Kidney epithelial cell (primary cell): ENCODE measurements at places on chromosomes 5 and 9. TPM values are rescaled to one million over a fixed set of nuclear protein-coding genes. Genes with fewer than 3 reads are reported as not detected.

CCDC171 gene
- total RNA-seq: 3.3 and 5.0 TPM in 2 replicates

- DNase-seq: no peak
Observed at GRCh38 chr9:105244734-105245028, 230 bp downstream of the SLC44A1 start.

GRCh38 chr5:78806544-78806943 is 158.0 kb upstream of the LHFPL2 start:
- DNase-seq: no peak

DNA sequence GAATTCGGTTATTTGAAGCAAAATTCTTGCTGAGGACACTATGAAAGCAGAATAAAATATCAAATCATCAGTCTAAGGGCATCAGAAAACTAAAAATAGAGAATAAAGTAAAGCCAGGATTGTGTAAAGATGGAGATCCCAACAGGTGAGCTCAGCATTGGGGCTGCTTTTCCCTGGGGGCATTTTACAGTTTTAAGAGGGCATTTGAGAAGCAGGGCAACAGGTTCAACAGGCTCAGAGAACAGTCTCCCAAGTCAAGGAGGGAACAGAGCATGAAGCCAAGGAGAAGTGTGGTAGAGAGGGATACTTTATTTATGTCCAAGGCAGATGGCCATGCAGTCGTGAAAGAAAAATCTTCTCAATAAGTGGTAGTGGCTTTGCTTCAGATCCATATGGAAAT is 145.4 kb downstream of the SYK start:
- DNase-seq: no peak

GRCh38 chr5:171861381-171861780 is 75.8 kb downstream of the SMIM23 start:
- DNase-seq: no peak

DNA sequence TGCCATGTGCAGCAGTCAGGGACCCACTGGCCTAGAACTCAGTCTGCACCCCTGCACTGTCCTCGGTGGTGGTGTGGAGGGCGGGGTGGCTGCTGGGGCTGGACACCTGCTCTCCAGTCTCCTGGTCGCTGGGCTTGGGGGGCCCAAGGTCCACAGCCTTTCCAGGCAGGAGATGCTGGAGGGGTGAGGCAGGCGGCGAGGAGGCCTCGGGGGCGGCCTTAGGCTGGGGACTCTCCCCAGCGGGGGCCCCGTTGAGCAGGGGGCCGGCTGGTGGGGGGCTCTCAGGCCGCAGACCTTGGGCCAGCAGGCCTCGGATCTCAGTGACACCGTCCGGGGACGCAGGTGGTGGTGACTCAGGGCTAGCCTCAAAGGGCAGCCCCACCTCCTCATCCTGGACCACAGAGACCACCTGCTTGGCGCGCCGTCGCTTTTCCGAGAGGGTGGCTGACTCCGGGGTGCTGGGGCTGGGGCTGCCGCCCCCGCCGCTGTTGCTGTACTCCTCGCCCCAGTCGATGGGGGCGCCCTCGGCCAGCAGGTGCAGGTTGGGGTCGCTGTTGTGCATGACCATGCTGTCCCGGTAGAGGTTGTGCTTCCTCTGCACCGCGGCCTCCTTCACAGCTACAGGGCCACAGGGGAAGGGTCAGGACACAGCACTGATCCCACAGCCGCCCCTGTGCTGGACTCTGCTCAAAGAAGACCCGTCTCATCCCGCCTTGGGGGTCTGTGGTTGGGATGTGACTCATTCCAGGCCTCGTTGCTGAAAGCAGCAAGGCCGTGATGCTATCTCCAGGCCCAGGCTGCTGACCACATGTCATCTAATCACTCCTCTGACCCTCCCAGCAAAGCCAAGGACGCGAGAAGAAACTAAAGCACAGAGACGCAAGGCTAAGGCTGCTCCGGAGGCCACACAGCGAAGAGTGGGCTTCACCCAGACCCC is 55.8 kb downstream of the LRSAM1 start:
- no peak for DNase-seq

GRCh38 chr9:111052791-111053190 is 14.5 kb upstream of the LPAR1 start:
- DNase-seq: no peak

- DNase-seq: no peak
Observed at GRCh38 chr5:42858687-42859086, 47.0 kb upstream of the SELENOP start.

- no peak for DNase-seq
Observed at GRCh38 chr5:107337281-107337680, 333.5 kb downstream of the EFNA5 start.

DNA sequence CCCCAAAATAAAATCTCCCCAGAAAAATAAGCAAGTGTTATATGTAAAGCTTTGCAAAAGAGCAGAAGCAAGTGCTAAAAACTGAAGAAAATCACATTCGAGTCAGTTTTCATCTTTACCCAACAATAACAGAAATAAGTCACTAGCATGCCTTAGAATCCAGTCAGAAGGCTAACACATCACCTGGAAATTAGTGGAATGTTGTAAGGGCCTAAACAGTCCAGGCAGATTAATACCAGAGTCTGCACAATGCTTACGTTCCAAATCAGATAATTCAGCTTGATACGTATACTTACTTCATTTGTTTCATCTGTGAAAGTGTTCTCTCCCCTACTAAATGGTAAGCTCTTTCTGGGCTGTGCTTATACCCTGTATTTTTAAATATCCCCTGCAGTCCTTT is 42.7 kb downstream of the SUSD1 start:
- DNase-seq: no peak

GRCh38 chr5:76223696-76224095 is 140.5 kb downstream of the SV2C start:
- no peak for DNase-seq

GRCh38 chr5:36173426-36173825 is 21.5 kb downstream of the SKP2 start:
- DNase-seq: no peak

SPINK6 gene
- total RNA-seq: not detected in 2 replicates

GRCh38 chr5:171999100-171999499 is 7.3 kb downstream of the FBXW11 start:
- DNase-seq: no peak
